Right cardiac atrium (tissue), 5 donors: ENCODE measurements at places on chromosomes 7 and 10.
A peak's percentile ranks its signal among the peaks of the same experiment; 100 is the strongest.

GRCh38 chr7:137904833-137905232 lies 58.1 kb upstream of the DGKI start:
- no peak for DNase-seq

- DNase-seq, result no peak
Observed at GRCh38 chr7:150340875-150341262, 560 bp downstream of the RARRES2 start.

DNA sequence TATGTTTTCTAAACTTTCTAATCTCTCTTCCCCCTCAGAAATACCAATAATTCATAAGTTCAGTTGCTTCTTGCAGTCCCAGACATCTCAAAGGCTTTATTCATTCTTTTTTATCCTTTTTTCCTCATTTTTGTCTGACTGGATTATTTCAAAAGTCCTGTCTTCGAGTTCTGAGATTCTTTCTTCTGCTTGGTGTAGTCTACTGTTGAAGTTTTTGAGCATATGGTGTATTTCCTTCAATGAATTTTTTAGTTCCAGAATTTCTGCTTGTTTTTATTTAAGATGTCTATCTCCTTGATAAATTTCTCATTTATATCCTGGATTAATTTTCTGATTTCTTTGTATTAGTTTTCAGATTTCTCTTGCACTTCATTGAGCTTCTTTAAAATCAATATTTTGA lies 8.4 kb downstream of the TMEM140 start:
- DNase-seq, result no peak

DNA sequence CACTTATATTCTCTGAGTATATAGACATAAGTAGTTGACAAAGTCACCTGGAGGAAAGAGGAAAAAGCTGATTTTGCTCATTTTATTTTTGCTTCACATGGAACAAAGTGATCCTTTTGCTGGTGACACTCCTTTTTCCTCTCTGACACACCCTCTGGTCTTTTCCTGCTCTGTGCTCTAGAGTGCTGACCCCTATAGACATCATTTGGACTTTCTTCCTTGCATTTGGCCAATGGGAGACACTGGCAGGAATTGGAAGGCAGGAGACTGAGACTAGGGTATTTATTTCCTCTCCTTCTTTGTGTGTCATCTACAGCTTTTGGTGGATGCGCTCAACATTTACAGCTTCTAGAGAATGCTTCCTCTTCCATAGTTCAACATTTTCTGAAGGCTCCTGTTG lies 1078.1 kb downstream of the SORCS1 start:
- no peak for DNase-seq

DNA sequence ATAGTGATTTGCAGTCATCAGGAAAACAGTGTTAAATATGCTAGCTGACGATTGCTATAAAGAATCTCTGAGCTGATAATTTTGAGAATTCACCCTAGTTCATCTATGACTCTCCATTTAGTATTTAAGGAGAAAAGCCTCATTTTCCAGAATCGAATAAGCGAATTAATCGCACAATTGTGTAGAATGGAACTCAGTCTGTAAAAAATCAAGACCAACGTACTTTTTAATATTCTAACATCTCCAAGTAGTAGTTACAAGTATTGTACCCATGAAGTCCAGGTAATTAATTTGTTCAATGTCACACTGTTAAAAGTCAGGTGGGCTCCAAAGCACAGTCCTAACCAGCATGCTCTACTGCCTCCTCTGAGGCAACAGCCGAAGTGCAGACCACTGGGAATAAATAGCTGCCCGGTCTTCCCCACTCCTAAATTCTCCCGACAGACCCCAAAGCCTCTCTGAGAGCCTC lies 380 bp upstream of the AGBL3 start:
- DNase-seq, result no peak

GRCh38 chr7:106071999-106072714 lies 40.0 kb downstream of the SYPL1 start:
- no peak for DNase-seq

GRCh38 chr10:76405922-76406321 lies 974.5 kb downstream of the LRMDA start:
- DNase-seq, result no peak

DNA sequence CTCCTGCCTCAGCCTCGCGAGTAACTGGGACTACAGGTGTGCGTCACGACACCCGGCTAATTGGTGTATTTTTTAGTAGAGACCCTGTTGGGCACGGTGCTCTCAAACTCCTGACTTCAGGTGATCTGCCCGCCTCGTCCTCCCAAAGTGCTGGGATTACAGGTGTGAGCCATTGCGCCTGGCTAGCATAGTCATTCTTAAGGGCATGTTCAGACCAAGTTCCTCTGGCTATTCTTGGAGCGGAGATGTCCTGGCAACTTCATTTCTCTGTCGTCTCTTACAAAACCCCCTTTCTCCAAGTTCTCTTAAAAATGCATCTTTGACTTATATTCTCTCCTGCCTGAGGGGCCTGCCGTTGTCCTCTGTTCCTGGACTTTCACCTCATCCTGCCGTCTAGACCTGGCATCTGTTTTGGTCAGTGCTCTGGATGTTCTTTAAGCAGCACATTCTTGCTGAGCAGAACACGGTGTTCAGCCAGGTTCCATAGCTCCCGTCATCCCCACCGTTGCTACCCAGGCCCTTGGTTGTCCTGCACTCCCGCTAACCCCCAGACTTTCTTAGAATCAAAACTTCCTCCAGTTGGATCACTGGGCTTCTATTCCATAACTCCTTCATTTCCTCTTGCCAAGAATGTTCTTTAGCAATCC lies 509.9 kb upstream of the GALNT17 start:
- no peak for DNase-seq

DNA sequence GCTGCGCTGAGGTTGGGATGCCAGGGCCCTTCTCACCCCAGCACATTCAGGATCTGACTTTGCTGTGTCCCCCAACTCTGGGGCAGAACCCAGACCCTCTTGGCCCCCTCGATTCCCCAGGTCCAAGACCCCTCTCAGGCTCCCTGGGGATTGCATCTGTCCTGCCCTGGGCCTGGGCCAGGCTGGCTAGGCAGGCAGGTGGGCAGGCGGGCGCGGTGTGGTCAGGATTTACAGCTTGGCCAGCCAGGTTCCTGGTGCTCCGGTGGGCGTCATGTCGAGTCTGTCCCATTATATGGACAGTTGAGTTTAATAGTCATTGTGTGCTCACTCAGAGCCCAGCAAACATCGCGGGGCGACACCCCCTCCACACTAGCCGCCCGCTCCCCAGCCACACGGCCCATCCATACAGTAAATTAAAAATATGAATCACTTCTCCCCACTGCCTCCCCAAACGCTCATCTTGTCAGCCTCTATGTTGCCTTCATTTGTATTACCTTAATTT lies 23.5 kb downstream of the POLL start:
- DNase-seq, result peak; percentile 49

- DNase-seq, result no peak
Observed at GRCh38 chr10:85545874-85546273, 820.7 kb downstream of the GRID1 start.

GRCh38 chr10:49518982-49519578 lies 19.8 kb downstream of the ERCC6 start:
- DNase-seq, result no peak

DNA sequence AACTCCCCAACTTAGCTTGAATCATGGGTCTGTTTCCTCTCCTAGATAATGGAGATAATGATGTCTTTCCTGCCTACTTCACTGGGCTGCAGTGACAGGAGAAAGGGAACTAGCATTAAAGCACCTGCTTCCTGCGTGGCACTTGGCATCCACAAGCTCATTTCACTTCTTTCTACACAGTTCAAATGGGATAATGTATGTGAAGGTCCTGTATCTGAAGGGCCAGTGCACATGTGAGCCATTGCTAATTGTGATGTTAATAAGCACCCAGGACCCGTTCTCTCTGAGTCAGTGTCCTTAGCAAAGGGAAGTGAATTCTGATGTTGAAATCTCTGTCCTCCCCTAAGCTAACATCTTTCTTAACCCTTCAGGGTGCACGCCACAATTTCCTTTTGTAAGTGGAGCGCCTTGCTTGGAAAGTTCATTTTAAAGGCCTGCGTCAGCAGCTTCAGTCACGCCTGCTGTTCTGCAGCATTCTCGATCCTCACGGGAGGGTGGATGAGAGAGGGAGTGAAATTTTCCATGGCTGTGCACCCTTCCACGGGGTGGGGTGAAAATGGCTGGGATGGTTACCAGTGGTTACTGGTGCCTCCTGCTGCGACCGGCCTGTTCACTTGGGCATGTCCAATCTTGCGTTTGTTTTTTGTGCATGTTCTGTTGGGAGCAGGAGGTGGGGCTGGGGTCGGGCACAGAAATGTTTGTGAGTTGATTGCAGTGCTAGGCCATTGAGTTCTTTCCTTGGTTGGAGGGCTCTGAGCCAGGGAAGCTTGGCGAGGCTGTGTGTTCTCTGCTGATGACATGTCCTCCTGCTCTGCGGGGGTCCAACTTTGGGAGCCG lies 59.2 kb downstream of the HK1 start:
- DNase-seq, result peak; percentile 73
